ENCODE measurements at places on chromosomes 1 and 21.

- DNase-seq: no peak
These were observed 260.3 kb downstream of the GRIK3 start for GRCh38 chr1:36773827-36774541.

DNA sequence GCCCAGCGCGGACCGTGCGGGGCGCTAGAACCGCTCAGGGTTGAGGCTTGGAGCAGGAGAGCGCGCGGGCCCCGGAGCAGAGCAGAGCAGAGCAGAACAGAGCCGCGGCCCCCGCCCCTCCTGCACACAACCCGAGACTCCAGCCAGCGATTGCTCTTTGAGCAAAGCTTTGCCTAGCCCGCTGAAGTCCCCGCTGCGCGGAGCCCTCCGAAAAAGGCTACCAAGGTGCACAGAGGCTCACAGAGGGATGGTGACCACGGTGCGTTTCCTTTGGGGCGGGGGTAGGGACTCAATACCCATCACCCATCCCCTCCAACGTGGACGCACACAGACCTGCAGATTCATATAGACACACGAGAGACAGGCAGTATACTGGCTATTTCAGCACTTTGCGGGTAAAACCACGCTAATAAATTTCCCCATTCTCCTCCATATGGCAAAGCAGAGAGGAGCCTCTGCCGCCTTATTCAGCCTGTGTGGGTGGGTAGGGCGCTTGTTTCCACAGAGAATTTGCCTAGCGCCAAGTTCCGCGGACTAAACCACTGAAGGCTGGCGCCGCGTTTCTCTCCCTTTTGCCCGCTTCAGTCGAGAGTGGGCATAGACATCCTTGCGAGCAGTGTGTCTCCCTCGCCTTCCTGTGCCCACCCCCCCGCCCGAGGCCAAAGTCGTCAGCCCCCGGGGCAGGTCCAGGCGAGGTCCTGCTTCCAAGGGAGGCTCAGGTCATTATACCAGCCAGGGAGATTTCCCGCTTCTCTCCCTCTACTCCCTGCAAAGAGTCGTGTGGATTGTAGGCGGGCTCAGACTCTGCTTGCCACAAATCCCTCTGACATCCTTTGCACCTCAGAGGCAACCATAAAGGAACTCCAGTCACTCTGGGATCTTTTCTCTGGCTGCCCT is 8.5 kb downstream of the HLX start:
- no peak for DNase-seq

- DNase-seq: no peak
These were observed 6.8 kb upstream of the IL24 start for GRCh38 chr1:206890125-206891060.

DNA sequence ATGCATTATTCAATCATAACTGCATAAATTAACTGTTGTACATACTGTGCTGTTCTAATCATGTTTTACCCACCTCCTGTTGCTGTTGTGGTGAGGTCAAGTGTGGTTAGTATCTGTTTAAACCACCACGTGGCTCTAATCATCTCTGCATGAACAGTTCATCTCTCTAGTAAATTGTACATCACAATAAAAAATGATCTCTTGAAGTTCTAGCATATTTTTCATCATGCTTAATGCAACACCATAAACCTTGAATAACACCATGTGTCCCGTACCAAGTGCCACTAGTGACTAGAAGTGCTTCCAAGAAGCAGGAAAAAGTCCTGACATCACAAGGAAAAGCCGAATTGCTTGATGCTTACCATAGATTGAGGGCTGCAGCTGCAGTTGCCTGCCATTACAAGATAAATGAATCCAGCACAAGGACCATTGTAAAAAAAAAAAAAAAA is 51.7 kb downstream of the SNRPE start:
- no peak for DNase-seq

DNA sequence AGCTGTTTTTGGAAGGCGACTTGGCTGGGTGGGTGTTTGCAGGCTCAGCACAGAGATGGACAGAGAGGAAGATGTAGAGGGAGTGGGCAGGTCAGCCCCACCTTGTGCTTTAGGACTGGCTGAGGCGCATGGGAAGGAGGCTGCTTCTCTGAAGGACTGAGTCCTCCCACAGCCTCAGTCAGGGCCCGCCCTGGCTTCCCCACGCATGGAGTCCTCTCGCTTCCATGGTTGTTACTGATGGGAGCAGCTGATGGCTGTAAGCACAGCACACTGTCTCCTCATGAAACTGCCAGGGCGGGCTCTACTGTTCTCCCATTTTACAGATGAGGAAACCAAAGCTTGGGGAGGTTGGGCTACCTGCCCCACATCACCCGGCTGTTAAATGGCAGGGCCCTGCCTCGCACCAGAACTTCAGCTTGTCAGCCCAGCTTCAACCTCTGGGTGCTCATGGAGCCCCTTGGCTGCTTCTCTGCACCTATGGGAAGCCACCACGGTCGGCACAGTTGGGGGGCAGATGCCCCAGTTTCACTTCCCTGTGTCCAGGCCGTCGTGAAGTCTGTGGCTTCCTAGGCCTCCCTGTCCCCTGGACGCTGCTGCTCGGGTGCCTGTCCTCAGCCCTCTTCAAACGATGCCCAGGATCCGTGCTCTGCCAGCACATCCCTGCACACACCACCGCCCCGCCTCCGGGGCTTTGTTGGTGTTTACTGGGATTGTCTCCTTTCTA is 2.4 kb downstream of the TMEM201 start:
- DNase-seq: no peak

GRCh38 chr1:150552911-150553289 is 3.7 kb downstream of the ADAMTSL4 start:
- DNase-seq: no peak

DNA sequence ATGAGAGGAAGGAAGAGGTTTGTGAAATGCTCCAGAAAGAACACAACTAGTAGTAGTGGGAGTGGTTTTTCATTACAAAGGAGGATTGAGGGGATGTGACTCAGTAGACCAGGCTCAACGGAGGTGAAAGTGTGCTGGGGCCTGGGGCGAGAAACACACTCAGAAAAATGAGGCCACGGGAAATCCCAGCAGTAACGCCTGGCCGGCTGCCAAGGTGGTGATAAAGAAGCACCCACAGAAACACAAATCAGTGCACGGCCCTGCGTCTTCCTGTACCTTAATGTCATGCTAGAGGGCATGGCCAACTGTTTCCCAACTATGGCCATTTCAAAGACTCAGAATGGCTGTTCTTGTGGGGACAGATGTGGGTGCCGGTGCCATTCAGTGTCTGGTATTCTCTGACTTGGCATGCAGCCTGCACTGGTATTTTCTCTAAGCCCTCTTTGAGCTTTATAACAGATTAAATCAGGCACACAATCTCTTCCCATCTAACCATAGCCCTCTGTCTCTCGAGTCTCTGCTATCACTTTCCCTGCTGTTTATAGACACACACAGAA is 38.2 kb downstream of the URB2 start:
- DNase-seq: peak; percentile 74

DNA sequence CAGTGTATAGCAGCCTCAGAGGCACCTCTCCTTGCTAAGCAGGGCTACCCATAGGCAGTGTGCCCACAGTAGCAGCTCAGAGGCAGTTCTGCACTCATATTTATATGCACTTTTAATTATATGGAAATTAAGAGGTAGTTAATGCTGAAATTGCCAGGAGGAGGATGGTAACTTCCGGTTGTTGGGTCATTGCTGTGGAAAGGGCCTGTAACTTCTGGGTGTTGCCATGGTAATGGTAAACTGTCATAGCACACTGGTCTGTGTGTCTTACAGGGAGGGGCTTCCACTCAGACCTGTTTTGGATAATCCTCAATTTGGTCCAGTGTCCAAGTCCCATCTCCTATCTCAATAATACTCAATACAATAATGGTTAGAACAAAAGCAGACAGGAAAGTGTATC is 7.6 kb downstream of the CFH start:
- DNase-seq: no peak

DNA sequence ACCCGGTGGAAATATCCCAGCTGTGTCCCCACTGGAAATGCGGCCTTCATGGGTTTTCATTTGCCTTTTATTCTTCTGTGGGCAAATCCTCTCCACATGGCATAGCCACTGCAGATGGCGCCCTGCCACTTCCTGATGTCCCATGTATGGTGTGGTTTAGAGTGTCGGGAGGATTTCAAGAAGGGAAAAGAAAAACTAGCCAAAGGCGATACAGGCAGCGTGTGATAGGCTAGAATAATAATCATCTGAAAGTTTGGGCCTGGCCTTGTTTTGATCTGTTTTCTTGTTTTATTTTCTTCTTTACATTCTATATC is 123.6 kb downstream of the PEX14 start:
- DNase-seq: no peak

- DNase-seq: no peak
These were observed 4.9 kb downstream of the TMEM9 start for GRCh38 chr1:201149400-201149799.

- no peak for DNase-seq
These were observed 69.3 kb downstream of the POU2F1 start for GRCh38 chr1:167289966-167290365.

GRCh38 chr1:234875953-234876855 is 252.4 kb downstream of the TOMM20 start:
- no peak for DNase-seq

- no peak for DNase-seq
These were observed 62.7 kb upstream of the BCL10 start for GRCh38 chr1:85339089-85339488.

DNA sequence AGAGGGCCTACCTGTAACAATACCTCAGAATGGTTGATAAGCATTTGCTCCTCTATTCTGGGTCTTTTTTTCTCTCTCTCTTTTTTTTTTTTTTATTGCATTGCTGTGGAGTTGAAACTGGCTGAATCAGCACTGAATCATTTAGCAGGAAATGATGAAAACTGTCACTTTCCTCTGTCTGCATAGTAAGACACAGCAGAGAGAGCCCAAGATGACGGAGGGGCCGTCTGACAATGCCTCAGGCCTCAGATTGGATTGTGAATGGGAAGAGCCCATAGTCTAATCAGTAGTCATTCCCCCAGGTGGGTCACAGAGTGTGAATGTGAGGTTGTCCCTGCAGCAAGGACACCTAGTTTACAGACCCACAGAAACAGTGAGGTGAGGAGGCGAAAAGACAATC is 193.2 kb upstream of the PLXNA2 start:
- DNase-seq: no peak

DNA sequence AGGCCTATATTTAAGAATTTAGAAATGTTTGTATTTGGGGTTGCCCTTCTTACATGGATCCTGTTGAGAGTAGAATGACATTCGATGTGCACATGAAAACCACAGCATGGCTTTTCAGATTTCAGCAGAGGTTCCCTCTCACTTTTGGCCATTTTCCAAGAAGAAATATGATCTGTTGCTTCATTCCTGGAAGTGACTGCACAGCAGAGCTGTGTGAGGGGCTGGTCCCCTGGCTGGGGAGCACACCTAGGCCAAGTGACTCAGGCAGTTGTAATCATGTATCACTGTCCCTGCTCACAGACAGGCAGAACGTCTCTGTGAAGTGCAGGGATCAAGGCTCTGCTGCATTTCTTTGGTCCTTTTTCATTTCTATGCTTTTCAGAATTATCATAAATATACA is 32.3 kb downstream of the AGT start:
- DNase-seq: no peak

GRCh38 chr1:200415227-200415626 is 5.4 kb upstream of the ZNF281 start:
- no peak for DNase-seq

- no peak for DNase-seq
These were observed 4.4 kb downstream of the HFM1 start for GRCh38 chr1:91400133-91400725.

- no peak for DNase-seq
These were observed 1.6 kb downstream of the ZNF648 start for GRCh38 chr1:182059936-182060335.

DNA sequence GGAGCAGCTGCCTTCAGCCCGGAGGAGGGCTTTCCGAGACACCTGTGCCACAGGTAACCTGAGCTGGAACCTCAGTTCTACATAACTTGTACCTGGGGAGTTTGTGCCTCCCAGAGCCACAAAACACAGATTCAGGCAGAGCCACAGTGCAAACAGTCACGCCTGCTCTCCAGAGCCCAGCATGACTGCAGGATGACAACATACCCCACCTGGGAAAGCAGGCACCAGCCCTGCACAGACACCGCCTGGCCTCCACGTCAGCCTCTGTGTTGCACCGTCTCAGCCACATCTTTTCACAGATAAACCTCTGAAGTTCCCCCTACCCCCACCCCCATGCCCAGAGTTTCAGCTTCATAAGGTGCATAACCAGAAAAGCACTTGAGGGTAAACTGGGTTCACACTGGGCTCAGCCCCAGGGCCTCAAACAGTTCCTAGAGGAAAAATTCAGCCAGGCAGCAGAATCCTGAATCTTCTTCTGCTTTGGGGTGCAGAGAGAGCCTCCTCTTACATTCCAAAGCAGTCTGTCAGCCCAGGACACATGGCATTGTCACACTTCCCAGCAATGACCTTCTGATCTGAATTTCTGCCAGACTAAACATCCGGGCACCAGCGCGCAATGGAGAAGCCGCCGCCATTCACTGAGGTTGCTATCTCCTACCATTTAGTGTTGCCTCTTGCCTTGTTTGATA is 229.5 kb downstream of the TOMM20 start:
- no peak for DNase-seq

GRCh38 chr1:184270556-184270955 is 116.3 kb upstream of the C1orf21 start:
- DNase-seq: no peak

DNA sequence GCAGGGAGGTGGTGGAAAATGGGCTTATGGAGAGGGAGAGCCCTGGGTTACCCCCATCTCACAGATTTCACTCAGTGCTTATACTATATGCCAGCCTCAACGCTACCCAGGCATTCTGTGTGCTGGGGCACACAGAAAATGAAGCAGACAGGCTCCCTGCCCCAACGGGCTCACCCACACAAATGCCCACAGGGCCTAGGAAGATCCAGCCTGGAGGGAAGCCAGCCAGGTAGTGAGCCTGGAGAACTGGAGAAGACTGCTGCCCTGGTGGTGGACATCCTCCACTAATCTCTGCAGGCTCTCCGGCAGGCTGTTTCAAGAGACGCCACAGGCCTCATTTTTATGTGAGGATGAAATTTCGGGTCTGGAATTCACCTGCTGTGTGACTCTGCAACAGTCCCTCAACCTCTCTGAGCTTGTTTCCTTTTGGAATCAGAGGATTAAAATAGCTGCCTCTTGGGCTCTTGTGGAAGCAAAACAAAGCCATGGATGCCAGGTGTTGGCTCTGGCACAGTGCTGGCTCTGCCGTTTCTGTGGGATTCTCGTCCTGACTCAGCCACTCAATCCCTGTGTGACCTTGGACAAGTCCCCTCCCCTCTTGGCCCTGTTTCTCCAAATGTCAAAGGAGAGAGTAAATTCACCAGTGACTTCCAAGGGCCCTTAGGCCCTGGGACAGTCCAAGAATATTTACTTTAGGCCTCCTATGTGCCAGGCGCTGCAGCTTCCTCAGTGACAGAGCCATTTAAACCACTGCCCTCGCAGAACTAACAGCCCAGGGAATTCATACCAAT is 3.6 kb downstream of the PAQR7 start:
- no peak for DNase-seq

DNA sequence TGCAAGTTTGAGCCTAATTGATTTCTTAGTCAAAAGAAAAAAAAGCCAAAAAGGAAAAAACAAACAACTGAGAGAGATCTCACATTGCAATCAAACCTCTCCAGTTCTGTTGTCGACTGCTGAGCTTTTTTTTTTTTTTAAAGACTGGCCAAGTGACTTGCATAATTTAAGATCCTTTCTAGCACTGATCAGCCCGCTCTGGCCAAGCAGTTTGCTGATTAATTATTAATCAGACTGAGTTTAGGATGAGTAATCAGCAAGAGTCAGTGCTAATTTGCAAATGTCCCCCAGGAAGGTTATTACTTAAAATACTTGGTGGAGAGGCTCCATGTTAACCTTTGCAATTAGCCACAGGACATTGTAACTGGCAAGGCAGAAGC is 39.3 kb downstream of the HMGB4 start:
- no peak for DNase-seq
